AG04449 (cell line): ENCODE measurements at places on chromosomes 1 and 21.

- DNase-seq: no peak
Observed at GRCh38 chr21:32496568-32496967, 84.1 kb downstream of the EVA1C start.

DNA sequence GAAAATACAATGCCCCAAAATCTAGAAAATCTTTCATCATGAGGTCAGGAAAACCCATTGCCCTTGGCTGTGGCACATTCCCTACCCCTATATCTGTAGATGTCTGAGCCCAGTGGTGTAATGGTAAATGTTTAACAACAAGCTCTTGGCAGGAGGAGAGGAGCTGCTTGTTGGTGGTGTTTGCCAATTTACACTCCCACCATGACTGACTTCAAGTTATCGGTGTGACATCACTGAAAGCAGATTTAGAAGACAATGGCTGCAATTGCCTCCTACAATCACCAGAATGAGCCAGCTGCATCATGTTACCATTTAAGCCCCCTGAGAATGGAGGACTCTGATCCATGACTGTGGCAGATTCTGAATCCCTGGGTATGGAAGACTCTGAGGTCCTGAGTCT lies 70.9 kb downstream of the SDC3 start:
- no peak for DNase-seq

GRCh38 chr1:66452162-66452561 lies 81.8 kb upstream of the SGIP1 start:
- no peak for DNase-seq

- no peak for DNase-seq
Observed at GRCh38 chr1:91579658-91580228, 79.1 kb downstream of the CDC7 start.

DNA sequence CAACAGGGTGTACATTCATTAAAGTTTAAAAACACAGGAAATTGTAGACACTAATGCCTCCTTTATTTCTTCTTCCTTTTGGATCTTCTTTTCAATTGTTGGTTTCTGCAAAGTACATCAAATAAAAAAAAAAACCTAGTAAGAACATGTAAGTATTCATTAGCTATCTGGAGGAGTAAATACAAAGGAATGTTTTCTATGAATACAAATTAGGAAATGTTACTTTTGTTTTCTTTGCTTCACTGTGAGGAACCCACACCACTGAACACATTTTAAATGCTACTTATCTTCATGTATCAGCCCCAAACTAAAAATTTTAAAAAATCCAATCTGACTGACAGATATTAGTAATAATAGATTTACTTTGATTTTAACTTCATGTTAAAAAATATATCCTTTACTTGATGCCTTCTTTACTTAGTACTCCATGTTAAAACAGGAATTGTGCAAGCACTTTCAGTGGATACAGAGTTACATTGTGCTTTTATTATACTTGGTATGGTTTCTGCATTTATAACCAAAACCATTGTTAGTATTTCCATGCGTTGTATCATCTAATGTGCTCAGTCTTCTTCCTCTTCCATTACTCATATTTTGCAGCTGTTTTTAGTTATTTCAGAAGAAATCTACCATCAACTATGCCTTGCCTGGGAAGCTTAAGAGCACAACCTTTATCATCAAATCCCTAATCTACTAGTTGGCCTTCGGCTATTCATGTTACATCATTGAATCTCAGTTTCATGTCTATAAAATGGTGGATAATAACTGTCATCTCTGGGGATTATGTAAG lies 236.9 kb upstream of the DPYD start:
- no peak for DNase-seq
